ENCODE measurements at places on chromosomes 11 and 22.

- DNase-seq: no peak
These were observed 16.5 kb upstream of the BMAL1 start for GRCh38 chr11:13260963-13261588.

DNA sequence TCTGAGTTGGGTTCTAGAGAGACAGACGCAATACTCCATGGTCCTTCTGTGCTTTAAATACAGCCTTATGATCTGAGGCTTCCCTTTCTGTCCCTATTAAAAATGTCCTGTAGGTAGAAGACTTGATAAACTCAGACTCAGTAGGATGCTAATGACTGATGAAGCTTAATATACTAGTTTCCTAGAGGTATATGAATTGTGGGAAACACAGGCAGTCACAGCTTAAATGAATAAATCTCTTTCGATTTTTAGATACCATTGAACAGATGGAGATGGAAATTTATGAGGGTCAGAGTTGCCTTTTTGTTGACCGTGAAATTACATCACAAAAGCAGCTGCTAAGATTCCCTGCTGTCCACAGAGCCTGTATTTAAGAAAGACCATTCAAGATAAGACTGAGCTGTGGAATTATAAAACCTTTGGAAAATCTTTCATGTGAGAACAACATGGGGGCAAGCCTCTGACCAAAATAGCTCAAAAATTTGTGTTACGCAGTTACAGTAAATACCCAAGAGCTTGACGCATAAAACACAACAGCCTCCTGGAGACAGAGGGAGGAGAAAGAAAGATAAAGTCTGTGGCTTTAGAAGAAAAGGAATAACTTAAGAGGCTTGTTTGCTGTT, 172.3 kb downstream of the AASDHPPT start:
- no peak for DNase-seq

GRCh38 chr11:45382133-45382878, 96.2 kb upstream of the SYT13 start:
- DNase-seq: no peak

GRCh38 chr11:58626934-58627483, 4.5 kb downstream of the CNTF start:
- DNase-seq: no peak

DNA sequence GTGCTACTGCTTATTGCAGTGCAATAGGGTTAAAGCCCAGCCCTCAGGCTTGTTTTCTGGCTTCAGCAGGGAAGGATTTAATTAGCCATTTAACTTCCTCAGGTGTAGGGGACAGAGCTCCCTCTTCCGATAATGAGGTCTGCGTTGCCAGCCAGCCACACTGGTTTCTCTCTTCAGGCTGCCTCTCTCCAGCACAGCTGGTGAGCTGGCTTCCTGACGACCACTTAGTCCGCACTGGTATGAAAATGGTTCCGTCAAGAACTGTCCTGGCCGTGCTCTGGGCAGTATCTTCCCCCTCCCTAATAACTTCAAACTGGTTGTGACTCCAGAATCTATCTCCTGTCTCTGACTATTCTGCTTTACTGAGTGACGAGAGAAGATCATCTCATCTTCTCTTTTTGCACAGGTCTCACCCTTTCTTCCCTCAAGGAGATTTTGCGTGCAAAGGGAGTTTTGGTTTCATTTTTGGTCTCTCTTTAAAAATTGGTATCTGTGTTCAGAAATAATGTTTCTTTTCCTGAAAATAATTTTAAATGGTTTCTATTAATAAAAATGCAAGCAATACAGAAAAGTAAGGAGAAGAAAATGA, 49.2 kb downstream of the CNTN5 start:
- DNase-seq: no peak

GRCh38 chr22:17234144-17234623, 14.9 kb upstream of the ADA2 start:
- no peak for DNase-seq

DNA sequence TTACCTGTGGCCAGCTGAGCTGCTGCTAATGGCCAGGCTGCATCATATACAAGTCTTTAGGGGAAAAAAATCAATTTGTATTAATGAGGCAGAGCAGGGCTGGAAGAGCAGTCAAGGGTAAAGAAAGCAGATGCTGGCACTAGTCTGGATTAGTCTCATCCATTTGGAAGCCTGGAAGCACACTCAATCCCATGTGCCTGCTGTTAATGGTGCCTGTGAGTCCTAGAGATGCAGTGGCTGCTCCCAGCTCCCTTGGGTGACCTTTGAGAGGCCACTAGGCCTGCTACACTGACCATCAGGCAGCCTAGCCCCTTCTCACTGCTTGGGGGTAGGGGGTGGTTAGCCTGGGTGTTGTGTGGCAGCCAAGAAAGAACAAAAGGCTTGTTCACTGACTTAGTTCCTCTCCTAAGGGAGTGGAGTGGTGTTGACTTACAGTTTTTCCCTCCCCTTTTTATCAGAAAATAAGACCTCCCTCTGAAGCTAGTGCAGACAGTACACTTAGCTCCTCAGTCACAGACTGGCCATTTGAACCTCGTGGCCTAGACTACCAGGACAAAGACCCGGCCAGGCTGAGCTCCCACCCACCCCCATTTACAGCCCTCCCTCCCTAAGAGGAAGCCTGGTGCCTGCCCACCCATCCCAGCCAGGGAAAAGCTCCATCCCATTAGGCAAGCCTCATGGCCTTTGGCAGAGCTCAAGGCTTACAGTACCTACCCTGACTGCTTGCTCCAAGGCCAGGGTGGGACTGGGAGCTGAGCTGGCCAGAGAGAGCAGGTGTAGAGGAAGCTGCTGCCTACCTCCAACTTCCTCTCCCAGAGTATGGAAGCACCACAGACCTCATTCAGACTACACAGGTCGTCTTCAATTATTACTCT, 7.8 kb downstream of the PIK3IP1 start:
- no peak for DNase-seq

DNA sequence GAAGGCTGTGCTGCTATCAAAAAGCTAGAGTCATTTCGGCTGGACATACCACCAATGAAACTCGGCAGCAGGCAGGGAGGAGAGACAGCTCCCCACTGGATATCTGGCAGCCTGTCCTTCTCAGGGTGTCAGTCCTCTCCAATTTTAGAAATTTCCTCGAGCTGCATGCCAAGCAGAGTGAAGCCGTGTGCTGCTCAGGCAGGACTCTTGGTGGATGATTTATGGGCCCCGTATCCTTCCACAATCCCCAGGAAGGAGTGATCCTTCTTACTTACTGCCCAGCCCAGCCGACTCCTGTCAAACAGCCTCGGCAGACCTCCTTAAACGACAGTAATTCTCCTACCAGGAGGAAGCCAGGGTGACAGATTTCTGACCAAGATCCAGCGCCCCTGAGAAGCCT, 410.4 kb downstream of the TENM4 start:
- DNase-seq: no peak

GRCh38 chr11:42502151-42502550, 809.6 kb upstream of the API5 start:
- DNase-seq: no peak

- peak; percentile 1 for DNase-seq
These were observed 378.0 kb downstream of the NTM start for GRCh38 chr11:131748151-131749050.

DNA sequence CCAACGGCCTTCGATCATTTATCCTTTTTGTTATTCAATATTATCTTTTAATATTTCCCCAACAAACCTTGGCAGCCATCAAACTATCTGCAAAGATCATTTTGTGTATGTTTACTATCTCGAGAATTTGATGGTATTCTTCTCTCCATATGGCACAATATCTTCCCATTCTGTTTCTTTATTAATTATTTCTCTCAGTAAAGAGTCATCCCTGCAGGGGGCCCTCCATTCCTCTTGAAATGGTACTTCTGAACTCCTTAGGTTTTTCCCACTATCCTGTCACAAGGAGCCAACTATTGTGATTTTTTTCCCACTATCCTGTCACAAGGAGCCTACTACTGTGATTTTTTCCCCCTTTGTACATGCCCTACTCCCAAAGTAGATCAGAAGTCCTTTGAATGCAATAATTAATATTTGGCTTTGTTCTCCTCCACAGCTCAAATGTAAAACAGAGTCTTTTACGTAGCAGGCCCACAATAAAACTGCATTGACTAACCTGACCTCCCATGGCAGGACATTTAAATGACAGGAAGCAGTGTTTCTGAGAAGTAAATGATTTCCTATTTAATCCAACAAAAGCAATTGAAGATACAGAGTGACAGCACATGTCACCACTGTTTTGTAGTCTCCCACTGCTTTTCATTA, 43.3 kb downstream of the PDGFD start:
- no peak for DNase-seq

- DNase-seq: no peak
These were observed 18.0 kb upstream of the SWAP70 start for GRCh38 chr11:9645881-9646280.

DNA sequence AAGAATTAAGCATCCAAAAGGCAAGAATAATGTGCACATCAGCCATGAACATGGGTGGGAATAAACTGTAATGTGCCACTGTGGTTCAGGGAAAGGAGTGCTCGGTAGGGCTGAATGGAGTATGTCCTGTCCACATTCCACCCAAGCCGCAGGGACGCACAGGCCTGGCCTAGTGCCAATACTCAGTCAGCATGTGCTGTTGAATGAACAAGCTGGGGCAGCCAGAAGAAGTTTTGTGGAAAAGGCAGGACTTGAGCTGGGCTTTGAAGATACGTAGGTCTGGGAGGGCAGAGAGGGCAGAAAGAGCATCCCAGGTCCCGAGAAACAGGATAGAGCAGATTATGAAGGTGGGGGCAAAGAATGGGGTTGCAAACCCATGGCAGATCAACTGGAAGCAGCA, 60.0 kb upstream of the PLET1 start:
- DNase-seq: no peak

GRCh38 chr22:36689583-36689982, 14.0 kb downstream of the CACNG2 start:
- no peak for DNase-seq

Data from NCI-H187 (cell line).